Myocyte (in vitro differentiated cells): ENCODE measurements at places on chromosomes 6 and 20. TPM values are rescaled to one million over a fixed set of nuclear protein-coding genes. Genes with fewer than 3 reads are reported as not detected.

FAM162B gene
- not detected in 2 replicates for total RNA-seq

UBD gene
- not detected in 2 replicates for total RNA-seq

HBS1L gene
- total RNA-seq: 152 and 164 TPM in 2 replicates

CCR6 gene
- total RNA-seq: not detected in 2 replicates

NKAPL gene
- total RNA-seq: 0.36 TPM in 1 of 2 replicates, not detected in the other

PLN gene
- 0.10 and 1.4 TPM in 2 replicates for total RNA-seq

EPB41L2 gene
- 23.8 and 24.1 TPM in 2 replicates for total RNA-seq

TRIM31 gene
- not detected in 2 replicates for total RNA-seq

VSX1 gene
- not detected in 2 replicates for total RNA-seq

PRKN gene
- 8.9 and 11.6 TPM in 2 replicates for total RNA-seq

SLC35F1 gene
- not detected in 2 replicates for total RNA-seq

EPHA7 gene
- total RNA-seq: 8.7 and 8.9 TPM in 2 replicates

GJA1 gene
- total RNA-seq: 3.3 and 4.0 TPM in 2 replicates

PAK5 gene
- total RNA-seq: not detected in 2 replicates

NRN1 gene
- 60.1 and 79.4 TPM in 2 replicates for total RNA-seq

PAX1 gene
- total RNA-seq: not detected in 2 replicates

CDSN gene
- 0.16 TPM in 1 of 2 replicates, not detected in the other for total RNA-seq

PKIB gene
- total RNA-seq: 1.4 and 1.8 TPM in 2 replicates

NR2E1 gene
- total RNA-seq: not detected in 2 replicates

PYGB gene
- 48.9 and 55.6 TPM in 2 replicates for total RNA-seq
